ENCODE measurements at places on chromosomes 4 and X.

- no peak for DNase-seq
Observed at GRCh38 chr4:6908432-6909112, 1.1 kb upstream of the TBC1D14 start.

DNA sequence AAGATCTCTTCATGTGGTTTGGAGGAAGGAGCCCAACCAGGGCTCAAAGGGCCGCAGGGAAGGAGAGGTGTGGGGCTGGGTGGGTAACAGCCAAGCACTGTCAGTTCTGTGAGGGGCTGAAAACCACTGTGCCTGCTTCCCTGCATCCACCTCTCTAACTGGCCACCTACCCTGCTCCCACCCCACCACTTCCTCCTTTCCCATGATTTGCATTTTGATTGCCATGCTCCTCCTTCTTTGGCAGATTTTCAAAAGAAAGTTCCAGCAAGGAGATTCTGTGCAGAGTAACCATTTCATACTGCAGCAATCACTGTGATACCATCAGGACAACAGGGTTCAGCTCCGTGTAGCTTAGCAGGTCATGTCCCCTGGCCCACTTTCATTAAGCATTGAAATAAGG lies 1.8 kb downstream of the ZNF674 start:
- DNase-seq: no peak

GRCh38 chr4:151540728-151541388 lies 131.9 kb downstream of the FHIP1A start:
- DNase-seq: no peak

GRCh38 chrX:103378990-103379389 lies 2.7 kb downstream of the BEX3 start:
- no peak for DNase-seq

DNA sequence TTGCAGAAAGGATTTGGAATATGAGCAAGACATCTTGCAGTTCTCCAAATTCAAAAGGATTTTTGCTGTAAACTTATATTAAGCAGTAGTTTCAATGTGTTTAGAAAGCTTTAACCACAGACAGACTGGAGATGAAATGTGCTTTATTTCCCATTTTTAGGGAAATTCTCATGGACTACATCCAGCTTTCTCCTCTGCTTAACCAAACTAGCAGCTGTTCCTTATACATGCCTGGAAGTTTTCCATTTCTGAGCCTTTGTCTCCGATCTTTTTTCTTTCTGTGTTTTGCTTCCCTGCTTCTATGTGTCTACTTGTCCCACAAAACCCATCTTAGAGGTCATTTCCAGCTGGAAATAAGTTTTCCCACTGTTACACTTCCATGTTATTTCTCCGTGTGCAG lies 41.6 kb downstream of the TMA16 start:
- no peak for DNase-seq

DNA sequence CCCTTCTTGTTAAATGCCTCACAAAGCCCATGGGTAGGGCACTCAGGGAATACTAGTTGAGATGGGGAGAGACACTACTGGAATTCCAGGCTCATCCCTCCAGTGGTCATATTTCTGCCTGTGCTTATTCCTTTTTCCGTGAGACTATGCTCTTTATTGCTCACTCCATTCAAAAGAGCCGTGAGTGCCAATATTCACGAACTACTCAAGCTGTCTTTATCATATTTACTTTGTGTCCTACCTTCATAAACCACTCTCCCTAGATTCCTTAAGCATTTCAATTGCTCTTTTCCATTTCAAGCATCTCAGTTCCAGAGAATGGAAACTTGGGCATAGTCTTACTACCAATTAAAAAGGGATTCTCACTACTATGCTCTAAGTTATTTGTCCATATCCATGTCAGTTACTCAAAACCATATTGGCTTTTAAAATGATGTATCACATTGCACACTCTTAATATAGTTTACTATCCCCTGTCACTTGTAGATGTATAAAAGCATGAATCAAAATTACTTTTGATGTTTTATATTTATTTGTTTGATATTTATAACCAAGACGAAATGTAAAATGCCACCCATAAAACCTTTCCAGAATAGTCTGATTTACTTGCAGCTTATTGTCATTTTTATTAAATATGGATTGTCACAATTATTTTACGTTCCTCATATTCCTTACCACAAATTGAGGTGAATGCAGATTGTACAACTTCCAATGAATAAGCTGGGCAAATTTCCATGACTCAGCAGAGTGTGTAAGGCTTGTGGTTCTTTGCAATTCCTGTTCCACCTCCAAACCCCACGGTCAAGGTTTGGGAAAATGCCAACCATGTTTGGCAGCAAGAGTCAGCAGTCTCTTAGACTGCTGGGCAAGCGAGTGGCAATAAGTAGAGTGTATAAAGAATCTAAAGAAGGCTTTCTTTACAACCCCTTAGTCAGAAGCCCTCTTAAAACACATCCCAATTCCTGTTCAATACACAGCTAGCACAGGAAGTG lies 24.4 kb downstream of the ENOX2 start:
- no peak for DNase-seq

DNA sequence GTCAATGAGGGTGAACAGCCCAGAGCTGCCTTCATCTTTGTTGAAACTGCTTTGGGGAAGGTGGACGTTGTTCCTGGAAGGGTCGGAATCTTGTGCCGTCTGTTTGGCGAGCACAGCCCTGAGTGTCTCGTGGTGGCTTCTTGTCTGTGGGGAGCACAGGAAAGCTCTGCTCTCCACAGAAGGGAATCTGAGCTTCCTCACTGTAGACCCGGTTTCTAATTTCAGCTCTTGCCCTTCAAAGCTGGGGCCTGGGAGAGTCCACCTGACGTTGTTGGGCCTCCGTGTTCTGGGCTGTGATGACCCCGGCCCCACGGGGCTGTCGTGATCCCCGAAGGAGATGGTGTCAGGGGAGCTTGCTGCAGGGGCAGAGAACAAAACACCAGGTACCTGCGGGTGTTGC lies 47.5 kb downstream of the SORCS2 start:
- no peak for DNase-seq

GRCh38 chr4:30832639-30833038 lies 112.5 kb downstream of the PCDH7 start:
- DNase-seq: no peak

DNA sequence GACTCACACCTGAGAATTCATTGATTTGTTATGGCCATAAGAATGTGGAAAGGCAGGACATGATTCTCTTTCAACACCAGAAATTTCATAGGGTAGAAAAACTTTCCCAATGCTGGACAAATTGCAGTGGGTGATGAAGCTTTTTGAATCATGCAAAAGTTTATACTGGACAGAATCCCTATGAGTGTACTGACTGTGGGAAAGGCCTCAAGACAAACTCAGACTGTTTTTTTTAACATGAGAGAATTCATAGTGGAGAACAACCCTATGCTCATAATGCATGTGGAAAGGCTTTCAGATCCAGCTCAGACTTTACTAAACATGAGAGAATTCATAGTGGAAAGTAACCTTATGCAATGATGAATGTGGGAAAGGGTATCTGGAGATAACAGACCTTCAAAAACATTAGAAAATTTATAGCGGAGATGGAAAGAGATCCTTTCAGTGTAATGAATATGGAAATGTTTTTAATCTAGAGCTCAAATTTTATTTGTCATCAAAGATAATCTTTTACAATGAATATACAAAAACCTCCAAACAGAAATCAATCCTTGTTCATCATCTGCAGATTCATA lies 36.2 kb upstream of the MAGED1 start:
- DNase-seq: no peak

- DNase-seq: no peak
Observed at GRCh38 chrX:47234583-47234982, 1.8 kb downstream of the USP11 start.

- DNase-seq: no peak
Observed at GRCh38 chr4:8107146-8107657, 51.4 kb downstream of the ABLIM2 start.

GRCh38 chr4:184891816-184892397 lies 66.1 kb upstream of the ACSL1 start:
- no peak for DNase-seq

GRCh38 chr4:98919996-98920395 lies 8.9 kb downstream of the EIF4E start:
- no peak for DNase-seq

GRCh38 chrX:3257471-3257870 lies 89.0 kb downstream of the MXRA5 start:
- no peak for DNase-seq

DNA sequence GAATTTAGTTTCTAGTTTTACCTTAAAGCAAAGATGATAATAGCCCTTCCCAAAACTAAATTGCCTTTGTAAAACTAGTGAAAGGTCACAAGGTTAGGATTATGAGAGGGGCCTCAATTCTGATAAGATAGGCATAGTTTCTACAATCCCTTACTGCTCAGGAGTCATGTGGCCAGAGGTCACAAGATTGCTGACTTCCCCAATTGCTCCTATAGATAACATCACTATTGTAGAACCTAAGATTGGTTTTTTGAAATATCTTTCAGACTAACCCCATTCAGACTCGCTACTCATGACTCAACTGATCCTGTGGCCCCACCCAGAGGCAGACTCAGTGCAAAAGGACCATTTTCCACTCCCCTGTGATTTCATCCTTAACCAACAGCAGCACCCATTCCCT lies 70.3 kb downstream of the SCD5 start:
- DNase-seq: no peak

- no peak for DNase-seq
Observed at GRCh38 chr4:83010111-83010521, 507 bp downstream of the LIN54 start.

GRCh38 chrX:93673056-93673868 lies at the start of gene NAP1L3:
NAP1L3 (minus strand) TSS chrX:93673578; CDS start chrX:93673304, 274 bp downstream.
- no peak for DNase-seq

GRCh38 chr4:99437723-99438404 lies 2.7 kb upstream of the ADH7 start:
- DNase-seq: peak; percentile 9

- DNase-seq: no peak
Observed at GRCh38 chrX:22652596-22652995, 347.2 kb upstream of the DDX53 start.

DNA sequence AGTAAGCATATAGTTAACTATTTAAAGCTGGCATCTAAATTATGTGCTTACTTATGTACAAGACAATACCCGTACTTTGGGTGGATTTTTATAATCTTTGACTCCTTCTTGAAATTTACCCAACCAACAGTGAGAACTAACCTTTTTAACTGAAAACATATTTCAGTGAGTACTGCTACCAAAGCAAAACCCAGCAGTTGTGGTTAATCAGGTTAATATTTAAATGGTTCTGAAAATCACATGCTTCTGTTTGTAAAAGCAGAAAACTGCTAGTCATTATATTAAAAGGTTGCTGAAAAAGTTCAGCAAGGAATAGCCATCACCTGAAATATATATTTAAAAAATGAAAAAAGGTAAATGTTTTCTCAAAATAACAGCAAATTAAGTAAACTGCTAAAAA lies 20.0 kb downstream of the UBE2D3 start:
- no peak for DNase-seq
